ENCODE measurements at places on chromosomes 3 and 15.

GRCh38 chr15:71201477-71201876 is 86.2 kb downstream of the THSD4 start:
- DNase-seq, result peak; percentile 86

- no peak for DNase-seq
Measured at GRCh38 chr3:48748754-48749153, 31.7 kb upstream of the IP6K2 start.

GRCh38 chr3:4474683-4475490 is 7.8 kb upstream of the SUMF1 start:
- DNase-seq, result no peak

DNA sequence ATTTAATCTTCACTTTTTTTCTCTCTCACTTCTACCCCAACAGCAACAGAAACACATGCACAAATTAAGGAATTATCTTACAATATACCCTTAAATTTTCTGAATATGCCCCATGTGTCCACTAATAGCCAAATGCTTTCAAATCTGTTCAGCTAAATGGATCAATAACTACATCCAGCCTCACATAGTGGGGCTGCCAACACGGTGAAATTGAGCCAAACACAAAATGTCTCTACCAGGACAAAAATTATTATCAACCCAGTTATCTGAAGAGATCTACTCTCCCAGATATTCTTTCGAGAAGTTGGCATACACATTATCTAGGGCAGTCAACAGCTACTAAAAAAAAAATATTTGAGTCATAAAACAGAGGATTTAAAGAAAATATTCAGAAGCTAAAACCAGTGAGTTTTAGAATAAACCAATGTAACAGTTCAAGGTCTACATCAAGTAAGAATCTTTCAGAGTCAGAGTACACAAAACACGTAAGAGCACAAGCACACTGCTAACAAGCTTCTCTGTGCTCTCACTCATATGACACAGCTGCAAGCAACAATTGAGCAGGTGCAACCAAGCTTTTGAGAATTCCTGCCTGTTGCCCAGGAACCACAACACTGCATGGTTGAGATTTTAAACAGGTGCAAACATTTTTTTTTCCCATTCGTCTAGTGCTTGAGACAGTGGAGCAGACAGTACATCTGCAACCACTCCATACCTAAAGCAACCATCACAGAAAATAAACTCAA is 247.7 kb downstream of the ZBTB20 start:
- peak; percentile 83 for DNase-seq

DNA sequence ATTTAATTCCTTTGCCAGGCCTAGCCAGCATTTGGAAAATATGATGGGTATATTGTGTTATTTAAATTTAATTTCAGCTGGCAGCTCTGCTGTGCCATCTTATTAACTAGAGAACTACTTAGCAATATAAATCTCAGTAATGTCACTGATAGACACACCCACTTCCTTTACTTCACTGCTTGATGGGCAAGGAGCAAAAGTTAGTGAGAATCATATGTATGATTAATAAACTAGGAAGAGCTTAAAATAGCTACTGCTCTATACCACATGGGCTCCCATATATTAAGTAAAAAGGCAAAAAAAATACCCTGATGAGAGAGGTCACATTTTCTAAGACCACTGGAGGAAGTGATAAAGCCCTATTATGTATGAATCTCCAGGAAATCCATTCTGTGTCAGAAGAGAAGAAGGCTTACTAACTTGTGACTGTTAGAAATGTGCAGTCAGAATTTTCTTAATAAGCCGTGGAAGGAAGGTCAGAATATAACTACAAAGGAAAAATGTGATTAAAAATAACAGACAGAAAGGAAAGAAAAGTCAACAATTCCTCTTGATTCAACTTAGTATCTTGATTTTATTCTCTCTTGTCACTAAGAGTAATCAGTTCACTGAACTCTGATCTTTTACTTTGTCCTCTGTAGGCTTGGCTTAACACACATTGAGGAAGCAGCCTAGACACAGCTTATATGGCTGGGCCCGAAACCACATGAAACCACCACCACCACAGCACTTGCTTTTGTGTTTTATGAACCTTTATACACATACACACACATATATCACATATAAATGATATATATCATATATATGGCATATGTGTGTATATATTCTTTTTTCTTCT is 1233.9 kb upstream of the ALCAM start:
- no peak for DNase-seq

DNA sequence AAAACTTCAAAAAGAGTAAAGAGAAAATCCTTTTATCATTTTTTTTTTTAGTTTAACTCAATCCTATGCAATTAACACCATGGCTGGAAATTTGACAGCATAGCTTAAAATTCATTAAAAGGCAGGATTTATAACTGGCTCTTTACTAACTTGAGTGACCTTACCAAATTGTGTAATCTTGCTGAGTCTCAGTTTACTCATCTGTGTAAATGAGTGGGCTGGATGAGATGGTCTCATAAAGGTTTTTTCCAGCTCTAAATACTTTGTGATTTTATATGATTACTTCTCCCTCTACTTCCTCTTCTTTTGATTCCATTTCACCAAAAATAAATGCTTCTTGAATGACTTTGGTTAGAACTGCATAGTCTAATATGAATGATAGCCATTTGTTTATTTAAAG is 234.9 kb upstream of the SATB1 start:
- DNase-seq, result no peak

- DNase-seq, result peak; percentile 59
Measured at GRCh38 chr3:139588450-139588849, 48.9 kb upstream of the RBP1 start.

DNA sequence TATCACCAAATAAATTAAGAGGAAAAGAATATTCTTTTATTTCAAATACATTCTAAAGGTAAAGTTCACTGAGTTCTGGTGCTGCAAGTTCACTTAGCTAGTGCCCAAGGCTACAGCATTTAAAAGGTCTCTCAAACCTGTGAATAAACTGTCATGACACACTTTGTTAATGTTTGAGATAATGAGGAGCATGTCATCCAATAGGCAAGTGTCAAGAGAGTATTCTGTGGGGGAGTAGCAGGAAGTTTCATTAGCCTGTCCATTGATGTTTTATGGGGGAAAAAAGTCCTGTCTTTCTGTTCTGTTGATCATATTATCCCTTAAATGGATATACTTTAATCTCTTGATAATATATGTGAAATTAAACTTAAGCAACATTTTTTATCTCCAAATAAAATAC is 4.0 kb downstream of the SPESP1 start:
- DNase-seq, result no peak

- no peak for DNase-seq
Measured at GRCh38 chr15:74646480-74646879, 30.8 kb downstream of the CLK3 start.

DNA sequence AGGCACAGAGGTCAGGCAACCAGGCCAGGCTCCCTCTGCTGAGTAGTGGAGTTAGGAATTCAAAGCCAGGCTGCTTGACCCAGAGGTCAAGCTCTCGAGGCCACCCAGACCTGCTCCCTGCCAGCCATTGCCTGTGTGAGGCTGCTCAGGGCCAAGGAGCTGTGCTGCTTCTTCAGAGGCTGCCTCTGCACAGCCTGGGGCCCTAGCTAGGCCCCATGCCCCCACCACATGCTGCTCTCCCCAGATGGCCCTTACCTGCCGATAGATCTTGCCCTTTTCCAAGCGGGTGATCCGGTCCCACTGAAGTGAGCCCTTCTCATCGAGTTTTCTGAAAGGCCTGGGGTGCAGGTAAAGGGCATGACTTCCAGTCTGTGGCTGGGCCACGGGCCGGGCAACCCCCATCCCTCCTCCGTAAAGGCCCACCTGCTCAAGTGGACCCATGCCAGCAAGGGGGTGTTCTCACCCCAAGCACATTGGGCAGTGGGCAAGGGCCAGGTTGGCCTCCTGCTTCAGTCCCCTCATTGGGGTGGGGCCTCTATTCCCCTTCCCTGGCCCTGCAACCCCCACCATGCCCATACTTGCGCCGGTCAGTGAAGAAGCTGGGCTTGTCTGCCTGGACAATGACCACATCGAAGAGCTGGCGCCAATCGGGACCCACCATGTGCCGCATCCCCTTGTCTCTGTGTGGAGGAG is 6.5 kb downstream of the NT5DC2 start:
- no peak for DNase-seq

- no peak for DNase-seq
Measured at GRCh38 chr15:73424506-73424905, 18.5 kb upstream of the REC114 start.

DNA sequence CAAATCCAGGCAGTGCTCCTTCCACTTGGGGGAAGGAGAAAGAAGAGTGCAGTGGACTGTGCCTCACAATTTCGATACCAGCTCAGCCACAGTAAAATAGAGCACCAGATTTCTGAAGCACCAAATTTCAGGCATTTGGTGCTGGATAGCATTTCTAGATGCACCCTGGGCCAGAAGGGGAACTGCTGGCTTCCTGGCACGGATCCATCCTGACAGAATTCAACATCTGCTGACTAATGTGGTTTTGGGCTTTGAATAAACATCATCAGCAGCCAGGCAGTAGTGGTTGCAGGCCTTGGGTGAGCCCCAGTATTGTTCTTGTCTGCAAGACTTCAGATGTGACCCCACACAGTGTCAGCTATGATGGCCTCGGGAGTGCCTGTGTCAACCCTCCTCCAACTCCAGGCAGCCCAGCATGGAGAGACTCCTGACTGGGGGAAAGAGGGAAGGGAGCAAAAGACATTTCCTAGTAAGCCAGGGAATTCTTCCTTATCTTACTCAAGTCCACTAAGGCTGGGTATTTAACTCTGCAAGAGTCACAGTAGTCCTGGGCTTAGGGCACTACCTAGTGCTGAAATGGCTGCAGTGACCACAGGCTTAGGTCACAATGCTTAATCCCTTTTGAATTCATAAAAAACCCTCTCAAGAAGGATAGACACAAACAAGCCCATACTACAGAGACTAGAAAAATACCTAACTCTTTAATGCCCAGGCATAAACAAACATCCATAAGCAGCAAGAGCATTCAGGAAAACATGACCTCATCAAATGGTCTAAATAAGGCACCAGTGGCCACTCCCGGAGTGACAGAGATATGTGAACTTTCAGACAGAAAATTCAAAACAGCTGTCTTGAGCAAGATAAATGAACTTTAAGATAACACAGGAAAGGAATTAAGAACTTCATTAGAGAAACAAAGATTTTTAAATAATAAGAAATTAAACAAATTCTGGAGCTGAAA is 74.7 kb downstream of the SPATA16 start:
- DNase-seq, result no peak

DNA sequence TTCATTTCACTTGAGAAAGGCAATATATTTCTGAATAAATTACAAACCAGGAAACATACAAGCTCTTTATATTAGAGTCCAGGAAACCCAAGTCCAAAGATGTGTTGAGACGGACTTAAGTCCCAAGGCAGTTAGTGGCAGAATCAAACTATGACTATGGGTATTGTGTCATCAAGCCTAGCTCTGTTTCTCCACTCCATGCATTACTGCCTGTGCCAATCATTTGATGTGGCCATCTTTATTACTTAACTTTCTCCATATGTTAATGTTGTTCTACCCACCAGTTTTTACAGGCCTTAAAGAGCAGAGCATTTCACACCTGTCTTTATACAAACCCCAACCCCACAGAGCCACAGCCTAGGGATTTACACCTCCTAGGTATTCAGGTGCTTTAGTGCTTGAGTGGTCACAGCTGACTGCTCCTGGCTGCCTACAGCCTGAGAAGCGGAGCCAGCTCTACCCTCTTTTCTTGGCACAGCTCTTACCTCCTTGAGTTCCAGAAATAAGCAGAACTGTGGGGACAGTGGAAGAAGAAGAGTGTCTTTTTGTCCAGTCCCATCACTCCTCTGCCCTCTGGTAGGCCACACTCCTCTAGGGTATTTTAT is 92.1 kb downstream of the DTWD1 start:
- DNase-seq, result no peak

DNA sequence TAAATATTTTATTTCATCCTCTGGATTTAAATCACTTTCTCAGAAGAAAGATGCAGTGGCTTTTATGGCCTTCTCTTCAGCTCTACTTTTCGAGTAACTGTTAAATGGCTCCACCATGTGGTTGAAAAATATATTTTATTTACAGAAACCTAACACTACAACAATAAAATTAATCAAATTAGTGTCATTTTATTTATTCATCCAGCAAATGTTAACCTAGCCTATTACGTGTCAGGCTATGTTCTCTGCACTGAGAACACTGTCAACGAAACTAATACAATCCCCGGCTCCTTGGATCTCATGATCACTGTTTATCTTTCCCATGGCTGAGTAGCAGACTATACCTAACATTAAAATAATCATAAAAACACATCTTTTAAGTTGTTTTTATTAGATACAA is 148.0 kb upstream of the OSTN start:
- DNase-seq, result peak; percentile 38

GRCh38 chr15:70099167-70099966 is 1.6 kb upstream of the TLE3 start:
- DNase-seq, result peak; percentile 100

- peak; percentile 54 for DNase-seq
Measured at GRCh38 chr15:92655178-92655995, at the start of gene FAM174B. Gene FAM174B, minus strand, starts transcription at chr15:92655775.

DNA sequence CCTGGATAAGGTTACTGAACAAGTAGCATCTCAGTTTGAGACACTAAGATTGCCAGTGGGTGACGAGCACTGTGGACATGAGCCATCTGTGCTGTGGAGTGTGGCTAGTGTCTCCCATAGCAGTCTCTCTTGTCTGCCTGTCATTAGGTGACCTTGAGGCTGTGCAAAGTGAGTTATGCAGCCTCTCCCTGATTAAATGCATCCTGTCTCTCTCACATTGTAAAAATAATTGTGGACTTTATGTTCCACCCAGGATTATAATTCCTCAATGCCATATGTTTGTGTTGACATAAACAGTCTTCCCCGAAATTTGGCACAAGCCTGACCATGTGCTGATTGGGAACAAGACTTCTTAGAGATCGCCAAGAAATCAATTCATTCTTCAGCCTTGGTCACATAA is 168.9 kb downstream of the MYRIP start:
- no peak for DNase-seq

DNA sequence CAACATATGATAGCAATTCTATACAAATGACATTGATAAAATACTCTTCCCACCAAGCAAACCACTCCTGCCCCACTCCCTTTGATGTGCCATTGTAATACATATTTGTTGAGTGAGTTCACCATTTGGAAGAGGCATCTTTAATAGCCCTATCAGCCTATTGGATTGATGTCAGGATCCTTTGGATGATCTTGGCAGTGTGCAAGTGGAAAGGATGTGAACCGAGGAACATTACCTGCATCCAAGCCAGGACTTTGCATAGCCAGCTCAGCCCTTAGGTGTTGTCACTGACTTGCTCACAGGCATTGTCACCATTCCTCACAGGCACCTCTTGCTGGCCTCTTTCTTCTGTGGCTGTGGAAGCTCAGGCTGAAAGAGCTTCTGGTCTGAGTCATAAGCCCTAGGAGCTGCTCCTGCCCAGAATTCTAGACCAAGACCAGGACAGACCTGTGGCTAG is 16.5 kb upstream of the TIMP4 start:
- DNase-seq, result no peak

- DNase-seq, result no peak
Measured at GRCh38 chr3:197345390-197345789, 47.0 kb upstream of the DLG1 start.

DNA sequence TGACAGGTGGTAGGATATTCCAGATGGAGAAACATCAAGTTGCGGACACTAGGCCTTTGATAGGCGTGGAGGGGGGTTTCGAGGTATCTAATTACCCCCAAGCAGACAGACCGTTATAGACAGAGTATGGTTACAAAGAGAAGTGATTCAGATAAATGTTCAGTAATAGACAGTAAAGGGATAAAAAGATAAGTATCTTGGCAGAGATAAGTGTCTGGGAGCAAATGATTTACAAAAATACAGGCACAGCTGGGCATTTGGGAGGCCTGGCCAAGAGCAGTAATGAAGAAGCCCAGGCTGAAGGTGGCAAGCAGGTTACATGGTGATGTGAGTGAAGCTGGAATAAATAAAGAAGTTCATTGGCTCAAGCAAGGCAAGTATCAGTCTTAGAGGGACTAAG is 659 bp upstream of the MYH15 start:
- DNase-seq, result no peak

Measured in NCI-H2081 (cell line).